T-helper 9 cell (primary cell): ENCODE measurements at places on chromosomes 6 and 20.

- DNase-seq = no peak
Observed at GRCh38 chr20:5402903-5403531, 86.3 kb upstream of the PROKR2 start.

DNA sequence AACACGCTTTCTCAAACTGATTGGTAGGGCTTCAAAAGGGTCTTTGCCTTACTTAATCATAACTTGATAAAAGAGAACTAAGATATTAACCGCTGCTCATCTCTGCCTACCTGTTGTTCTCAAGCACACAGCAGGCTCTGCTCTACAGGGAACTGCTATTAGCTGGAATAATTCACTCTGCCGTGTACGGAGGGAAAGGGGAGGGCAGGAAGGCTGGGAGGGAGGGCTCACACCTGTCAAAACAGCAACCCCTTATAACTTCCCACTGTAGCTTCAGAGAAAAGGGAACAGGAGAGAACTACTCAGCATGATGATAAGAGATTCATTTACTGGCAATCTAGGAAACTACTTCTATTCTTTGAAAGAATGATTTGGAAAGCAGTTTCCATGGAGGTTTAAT, 75.1 kb downstream of the ZMYND8 start:
- no peak for DNase-seq

GRCh38 chr6:157670466-157671186, 152.4 kb upstream of the SNX9 start:
- DNase-seq = no peak

DNA sequence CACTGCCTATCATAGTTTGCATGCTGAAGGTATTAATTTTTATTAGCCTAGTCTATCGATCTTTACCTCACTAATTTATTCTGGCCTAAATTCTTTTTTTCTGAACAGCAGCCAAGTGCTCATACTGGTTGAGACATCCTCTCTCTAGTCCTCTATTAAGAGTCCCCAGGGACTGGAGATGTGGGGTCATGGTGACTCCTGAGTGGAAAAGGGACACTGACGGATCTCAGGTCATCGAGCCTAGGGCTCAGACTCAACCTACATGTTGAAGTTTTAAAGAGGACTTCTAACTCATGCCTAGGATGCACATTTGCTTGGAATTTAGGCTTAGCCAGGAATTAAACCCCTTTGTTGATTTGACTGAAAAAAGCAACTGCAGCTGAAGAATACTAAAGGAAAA, 378.1 kb downstream of the BTBD9 start:
- DNase-seq = no peak

DNA sequence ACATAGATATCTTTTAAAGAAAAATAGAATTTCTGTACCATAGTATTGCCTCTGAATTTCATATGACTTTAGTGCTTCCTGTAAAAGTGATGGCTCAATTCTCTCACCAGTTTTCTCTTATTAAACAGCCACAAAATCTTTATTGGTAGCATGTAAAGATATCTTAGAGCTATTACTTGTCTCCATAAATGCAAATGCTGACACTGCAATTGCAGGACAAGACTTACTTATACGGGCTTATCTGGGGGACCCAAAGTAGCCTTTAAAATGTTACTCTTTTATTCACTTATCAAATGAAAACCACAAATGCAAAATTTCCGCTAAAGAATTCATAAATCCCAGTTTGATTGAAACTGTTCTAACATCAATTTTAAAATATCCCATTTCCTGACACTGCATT, 287.1 kb upstream of the SPTLC3 start:
- DNase-seq = no peak

GRCh38 chr6:168778201-168778600, 337.2 kb downstream of the SMOC2 start:
- no peak for DNase-seq

DNA sequence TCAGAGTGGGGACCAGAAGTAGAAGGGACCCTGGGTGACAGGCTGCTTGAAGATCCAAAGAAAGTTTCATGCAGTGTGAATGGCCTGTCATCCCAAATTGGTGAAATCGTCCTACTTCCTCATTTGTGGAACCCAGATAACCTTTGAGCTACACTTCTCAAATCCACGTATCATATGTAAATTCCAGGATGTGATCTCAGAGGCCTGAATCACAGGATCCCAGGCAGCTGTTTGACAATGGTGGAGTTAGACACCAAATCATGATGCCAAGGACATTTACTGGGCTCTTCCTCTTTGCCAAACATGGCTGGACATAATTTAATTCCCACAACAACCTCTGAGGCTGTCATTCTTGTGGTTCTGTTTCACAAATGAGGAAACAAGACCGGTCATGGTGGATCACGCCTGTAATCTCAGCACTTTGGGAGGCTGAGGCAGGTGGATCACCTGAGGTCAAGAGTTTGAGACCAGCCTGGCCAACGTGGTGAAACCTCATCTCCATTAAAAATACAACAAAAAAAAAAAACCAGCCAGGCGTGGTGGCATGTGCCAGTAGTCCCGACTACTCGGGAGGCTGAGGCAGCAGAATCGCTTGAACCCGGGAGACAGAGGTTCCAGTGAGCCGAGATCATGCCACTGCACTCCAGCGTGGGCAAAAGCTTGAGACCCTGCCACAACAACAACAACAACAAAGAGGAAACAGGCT, 39.9 kb upstream of the TTPAL start:
- no peak for DNase-seq

DNA sequence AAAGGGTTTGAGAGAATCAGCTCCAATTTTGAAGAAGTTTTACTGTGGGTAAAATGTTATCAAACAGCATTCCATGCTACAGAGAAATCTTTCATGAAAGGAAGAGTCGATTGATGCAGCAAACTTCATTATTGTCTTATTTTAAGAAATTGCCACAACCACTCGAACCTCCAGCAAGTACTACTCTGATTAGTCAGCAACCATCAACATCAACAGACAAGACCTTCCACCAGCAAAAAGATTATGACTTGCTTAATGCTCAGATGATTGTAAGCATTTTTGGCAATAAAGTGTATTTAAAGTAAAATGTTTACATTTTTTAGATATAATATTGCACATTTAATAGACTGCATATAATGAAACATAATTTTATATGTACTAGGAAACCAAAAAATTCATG, 87.5 kb downstream of the AKAP7 start:
- no peak for DNase-seq

DNA sequence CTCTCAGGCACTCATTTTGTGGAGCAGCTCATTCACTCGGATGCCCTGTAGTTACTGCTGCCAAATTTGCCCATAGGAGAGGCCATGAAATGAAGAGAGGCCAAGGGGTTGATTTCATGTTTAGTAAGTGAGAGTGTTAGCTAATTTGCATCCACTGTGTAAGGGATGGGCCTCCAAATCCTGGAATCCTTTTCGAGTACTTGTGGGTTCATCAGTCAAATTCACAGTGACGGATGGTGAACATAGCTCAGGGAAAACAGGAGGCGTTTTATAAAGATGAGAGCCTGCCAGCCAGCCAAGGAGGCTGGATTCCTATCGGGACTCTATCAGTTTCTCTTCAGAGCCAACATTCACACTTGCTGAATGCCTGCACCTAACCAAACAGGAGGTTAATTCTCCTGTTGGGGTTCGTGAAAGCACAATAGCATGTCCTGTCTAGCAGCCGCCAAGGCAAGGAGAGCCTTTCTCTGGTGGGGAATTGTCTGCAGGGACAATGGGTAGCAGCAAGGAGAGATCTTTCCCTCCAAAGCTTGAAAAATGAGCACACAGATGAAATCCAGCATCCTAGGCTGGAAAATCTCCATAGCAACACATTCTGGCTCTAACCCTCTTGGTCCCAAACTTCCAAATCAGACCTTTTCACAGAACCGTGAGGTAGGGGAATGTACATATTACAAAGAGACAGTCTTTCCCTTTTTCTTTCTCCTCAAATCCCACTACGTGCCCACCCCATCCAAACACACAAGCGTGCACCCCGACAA, 231.4 kb upstream of the ECI2 start:
- no peak for DNase-seq

DNA sequence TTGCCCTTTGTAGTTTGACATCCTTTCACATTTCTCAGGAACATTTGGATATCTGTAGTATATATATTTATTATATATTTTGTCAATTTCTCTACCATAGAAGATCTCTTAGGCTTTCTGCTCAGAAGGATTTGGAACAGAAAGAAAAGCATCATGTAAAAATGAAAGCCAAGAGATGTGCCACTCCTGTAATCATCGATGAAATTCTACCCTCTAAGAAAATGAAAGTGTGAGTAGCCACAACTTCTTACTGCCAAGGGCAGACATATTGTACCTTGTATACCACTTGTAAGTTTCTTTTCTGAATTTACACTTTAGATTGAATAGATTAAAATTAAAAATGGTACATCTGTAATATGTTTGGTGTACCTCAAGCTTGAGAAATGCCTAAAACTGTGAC, 31.2 kb downstream of the TPX2 start:
- DNase-seq = no peak

DNA sequence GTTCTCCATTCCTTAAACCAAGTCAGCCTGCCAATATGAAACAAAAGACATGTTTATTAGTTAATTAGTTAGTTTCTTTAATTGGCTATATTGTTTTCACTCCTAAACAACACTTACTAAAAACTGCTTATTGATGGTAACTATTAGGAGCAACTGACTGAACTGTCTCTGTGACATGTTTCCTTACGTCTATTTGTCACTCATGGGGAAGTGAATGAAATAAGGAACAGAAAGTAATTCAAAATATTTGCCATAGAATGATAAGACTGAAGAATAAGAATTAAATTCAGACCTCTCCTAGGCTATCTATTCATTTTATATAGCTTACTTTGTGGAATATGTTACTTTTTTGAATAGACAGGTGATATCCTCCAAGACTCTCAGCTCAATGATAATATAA, 217.2 kb downstream of the LAMA2 start:
- no peak for DNase-seq

GRCh38 chr6:168703990-168704389, 263.0 kb downstream of the SMOC2 start:
- no peak for DNase-seq

- DNase-seq = no peak
Observed at GRCh38 chr20:48800177-48800576, 27.6 kb downstream of the PREX1 start.

GRCh38 chr6:127199470-127199869, 67.2 kb upstream of the RNF146 start:
- DNase-seq = no peak

DNA sequence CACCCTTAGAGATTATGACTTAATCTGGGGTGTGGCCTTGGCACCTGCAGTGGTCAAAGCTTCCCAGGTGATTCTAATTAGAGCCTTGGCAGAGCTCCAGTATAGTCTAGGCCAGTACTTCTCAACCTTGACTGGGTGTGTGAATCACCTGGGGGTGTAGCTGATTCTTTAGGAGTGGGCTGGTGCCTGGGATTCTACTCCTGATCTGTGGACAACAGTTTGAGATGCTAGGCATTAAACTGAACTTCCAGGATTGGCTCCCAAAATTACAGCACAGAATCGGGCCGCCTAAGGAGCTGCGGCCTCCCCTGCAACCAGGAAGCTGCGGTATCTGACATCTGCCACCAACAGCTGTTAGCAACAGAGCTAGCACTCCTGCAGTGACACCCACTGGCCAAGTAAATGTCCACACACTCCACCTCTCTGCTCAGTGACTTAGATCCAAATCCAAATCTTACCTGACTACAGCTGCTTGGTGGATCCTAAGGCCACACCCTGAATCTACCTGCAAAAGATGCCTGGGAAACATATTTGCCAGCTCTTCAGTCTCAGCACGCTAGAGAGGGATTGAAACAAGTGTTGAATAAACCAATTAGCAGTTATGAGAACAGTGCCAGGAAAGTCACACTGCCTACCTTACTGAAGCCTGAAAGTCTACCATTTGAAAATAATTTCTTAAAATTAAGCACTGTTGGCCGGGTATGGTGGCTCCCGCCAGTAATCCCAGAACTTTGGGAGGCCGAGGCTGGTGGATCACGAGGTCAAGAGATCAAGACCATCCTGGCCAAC, 126.7 kb downstream of the UNC5CL start:
- no peak for DNase-seq

DNA sequence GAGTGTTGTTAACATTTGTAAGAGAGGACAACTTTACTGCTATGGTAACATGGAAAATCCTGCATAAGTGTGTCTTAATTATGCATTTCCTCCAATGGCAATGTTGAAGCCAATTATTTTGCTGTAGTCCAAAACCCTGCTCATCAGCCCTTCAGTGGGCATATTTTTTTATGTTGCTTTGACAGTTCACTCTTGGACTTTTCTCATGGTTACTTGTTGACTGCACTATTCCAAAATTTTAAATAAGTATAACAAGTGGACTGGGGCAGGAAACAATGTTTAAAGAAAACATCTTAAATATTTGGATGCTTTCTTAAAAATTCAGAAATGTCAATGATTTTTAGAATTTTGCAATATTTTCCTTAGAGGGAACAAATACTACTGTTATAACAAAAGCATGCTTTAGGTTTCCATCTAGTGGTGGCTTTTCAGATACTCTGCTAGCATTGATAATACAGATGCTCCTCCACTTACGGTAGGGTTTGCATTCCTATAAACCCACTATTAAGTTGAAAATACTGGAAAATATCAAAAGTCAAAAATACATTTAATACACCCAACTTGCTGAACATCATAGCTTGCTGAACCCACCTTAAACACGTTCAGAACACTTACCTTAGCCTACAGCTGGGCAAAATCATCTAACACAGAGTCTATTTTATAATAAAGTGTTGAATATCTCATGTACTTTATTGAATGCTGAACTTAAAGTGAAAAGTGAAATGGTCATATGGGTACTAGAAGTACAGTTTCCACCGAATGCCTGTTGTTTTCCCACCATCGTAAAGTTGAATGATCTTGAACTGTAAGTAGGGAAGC, 86.4 kb downstream of the ADGRG6 start:
- no peak for DNase-seq

DNA sequence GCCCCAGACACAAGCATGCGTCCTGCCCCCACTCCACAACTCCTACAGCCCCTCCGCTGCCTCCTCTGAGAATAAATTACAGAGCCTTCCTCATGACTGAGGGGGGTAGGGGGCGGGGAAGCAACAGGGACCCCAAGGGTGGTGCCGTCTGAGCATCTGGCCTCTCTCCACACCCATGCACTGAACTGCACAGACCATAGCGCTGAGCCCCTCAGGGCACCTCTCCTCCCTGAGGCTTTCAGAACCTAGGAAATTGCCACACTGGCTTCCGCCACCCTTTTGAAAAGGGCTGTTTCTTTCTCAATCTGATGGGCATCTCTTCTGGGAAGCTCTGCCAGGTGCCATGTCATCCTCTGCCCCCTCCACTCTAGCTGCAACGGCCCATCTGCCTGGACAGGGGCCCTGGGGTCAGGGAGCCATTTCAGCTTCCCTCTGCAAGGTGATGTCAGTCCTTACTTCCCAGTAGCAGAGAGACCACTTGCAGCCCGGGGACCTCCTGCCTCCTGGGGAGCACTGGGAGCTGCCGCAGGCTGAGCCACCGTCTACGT, 2.5 kb downstream of the CST7 start:
- DNase-seq = no peak

DNA sequence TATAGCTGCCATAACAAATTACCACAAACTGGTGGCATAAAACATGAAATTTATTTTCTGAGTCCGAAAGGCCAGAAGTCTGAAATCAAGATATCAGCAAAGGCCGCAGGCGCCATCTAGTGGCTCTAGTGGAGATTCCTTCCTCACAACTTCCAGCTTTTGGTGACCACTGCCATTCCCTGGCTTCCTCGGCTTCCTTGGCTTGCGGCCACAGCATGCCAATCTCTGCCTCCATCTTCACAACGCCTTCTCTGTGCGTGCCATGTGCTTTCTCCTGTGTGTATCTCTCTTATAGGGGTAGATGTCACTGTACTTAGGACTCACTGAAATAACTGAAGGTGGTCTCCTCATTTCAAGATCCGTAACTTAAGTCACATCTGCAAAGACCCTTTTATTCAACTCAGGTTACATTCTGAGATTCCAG, 5.4 kb upstream of the PLAGL1 start:
- DNase-seq = peak; percentile 56

- no peak for DNase-seq
Observed at GRCh38 chr6:61809004-61809595, 476.9 kb downstream of the KHDRBS2 start.
